ENCODE measurements at places on chromosomes 2 and 18.

- no peak for DNase-seq
These were observed 90.6 kb downstream of the KCTD1 start for GRCh38 chr18:26457611-26458353.

DNA sequence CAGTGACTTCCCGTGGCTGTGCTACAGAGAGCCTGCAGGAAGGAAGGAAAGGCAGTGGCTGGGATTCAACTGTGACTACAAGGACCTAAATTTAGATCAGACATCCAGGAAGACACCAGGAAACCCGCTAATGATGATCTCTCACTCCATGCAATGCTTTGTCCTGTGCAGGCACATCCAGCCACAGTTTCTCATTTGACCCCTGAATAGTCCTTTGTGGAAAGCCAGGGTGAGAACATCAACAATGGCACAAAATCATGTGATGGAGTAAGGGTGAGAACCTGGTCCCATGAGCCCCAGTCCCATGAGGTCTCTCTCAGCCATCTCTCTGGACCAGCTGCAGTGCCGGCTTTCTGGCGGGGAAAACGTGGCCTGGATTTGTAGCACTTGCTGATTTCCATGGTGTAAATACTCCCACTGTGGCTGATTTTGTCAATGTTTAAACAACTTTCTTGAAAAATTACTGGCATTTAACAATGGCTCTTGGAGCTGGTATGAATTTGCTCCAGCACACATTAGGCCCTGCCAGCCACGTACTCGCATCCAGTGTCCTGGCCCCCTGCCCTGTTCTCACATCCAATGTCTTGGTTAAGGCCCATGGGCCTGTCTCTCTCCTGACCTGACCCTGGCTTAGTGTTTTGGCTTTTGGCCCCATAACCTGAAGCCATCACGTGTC lies 159.0 kb upstream of the HAAO start:
- DNase-seq = no peak

GRCh38 chr2:201887773-201888425 lies 81.6 kb downstream of the CDK15 start:
- DNase-seq = no peak

GRCh38 chr2:222088561-222088960 lies 210.2 kb downstream of the PAX3 start:
- DNase-seq = no peak

DNA sequence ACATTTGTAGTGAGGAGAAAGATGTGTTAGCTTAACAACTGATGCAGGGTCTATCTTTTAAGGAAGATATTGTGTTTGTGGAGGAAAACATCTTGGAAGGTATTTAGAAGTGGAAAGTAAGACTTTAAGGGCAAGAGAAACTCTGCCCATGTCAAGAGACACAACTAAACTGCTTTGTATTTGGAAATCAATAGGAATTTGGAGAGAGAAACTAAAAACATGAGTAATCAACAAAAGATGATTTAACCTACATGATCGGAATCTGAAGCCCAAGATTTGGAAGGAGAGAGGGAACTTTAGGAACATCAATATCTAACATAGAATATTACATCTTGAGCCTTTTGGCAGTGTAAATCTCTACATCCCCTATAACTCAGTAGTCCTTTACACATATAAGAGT lies 184.2 kb upstream of the COL3A1 start:
- DNase-seq = no peak

DNA sequence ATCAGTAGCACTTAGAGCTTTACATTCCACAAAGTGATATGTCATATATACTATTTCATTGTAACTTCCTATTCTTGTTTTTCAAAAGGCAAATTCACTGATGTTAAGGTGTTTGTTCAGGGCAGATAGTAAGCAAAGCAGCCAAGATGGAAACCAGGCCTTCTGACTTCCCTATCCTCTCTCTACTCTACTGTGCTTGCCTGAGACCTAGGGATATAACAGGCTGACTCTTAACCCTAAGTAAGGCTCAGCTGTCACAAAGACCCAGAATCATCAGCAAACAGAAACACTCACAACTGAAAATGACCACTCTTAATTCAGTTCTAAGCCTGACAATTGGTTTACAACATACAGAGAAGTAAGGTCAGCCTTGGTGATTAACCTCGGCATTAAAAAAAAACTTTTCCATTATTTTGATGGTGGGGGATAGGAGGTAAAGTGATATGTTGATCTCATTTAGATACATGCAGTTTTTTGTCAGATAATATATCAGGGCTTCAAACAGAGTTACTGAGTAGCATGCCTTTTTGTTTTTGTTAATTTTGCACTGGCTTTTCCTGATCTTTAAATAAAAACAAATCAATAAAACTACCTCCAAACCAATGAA lies 95.4 kb upstream of the CHRNA1 start:
- DNase-seq = no peak
